ENCODE measurements at places on chromosomes 1 and 21. TPM values are rescaled to one million over a fixed set of nuclear protein-coding genes. Genes with fewer than 3 reads are reported as not detected.

The KCNT2 gene
- not detected for total RNA-seq

The TRAF5 gene
- total RNA-seq, result 82.2 TPM

GRCh38 chr21:38293765-38294164 lies 37.0 kb downstream of the KCNJ15 start:
- H3K36me3 ChIP-seq, result peaks cover 1% of the 10 kb centered on the region
- peaks cover 6% of the 10 kb centered on the region for H3K4me1 ChIP-seq
- DNase-seq, result no peak

- no peak overlapping the region for H3K4me3 ChIP-seq
- DNase-seq, result peak; percentile 15
- H3K27ac ChIP-seq, result no peak overlapping the region
These were observed 120.2 kb downstream of the DMRTB1 start for GRCh38 chr1:53579221-53580008.

The FCRL2 gene
- not detected for total RNA-seq

DNA sequence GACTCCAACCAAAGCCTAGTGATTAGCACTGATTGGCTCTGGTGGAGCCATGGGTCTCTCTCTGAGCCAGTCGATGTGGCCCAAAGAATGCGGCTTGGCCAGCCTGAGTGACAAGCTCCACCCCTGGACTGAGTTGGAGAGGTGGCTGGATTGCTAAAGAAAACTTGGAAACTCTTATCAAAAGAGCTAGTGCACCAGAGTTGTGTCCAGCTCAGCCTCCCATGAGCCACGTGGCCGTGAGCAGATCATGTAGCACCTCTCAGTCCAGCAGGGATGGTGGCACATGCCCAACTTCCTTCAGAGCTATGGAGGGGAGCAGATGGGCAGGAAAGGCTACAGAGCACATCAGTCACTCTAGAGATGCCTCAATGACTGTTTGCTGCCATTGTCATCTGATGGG lies 142.8 kb upstream of the VAMP3 start:
- peaks cover 2% of the 10 kb centered on the region for H3K27me3 ChIP-seq
- H3K36me3 ChIP-seq, result no peaks in the 10 kb centered on the region
- H3K27ac ChIP-seq, result no peak overlapping the region

The TRIM17 gene
- total RNA-seq, result 3.4 TPM

DNA sequence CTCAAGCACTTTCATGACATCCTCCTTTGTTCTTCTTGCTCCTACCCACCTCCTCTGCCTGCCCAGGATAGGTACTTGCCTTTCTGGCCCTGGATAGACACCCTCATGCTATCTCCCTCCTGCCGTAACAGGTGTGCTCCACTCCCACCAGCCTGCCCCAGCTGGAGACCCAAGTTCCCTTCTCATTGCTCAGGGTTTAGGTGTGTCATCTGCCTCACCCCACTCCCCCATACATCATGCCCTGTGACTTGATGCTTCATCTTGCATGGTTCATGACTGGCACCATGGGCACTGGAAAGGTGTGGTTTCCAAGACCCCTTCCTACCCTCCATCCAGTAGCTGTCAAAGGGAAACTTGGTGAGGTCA lies 5.9 kb downstream of the RHEX start:
- H3K4me3 ChIP-seq, result no peak overlapping the region
- H3K27me3 ChIP-seq, result peaks cover 26% of the 10 kb centered on the region
- H3K4me1 ChIP-seq, result no peaks in the 10 kb centered on the region
- H3K36me3 ChIP-seq, result no peaks in the 10 kb centered on the region
- DNase-seq, result no peak

DNA sequence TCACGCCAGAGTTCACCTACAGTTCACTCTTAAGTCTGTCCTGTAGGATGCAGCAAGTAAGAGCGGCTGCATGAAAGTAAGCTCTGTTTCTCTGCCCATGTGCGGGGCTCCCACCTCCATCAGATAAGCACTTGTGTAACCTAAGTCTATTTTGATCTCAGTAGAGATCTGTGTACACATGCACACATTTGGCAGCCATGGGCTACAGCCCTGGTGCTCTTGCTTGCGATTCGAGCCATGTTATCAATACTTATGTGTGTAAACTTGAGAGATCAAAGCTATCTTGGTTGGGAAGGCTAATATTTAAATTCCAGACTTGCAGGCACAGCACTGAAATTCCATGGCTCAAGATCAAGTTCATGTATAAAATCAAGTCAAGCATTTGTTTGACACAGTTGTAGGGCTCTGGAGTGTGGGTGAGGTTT lies 244.7 kb upstream of the FGGY start:
- peaks cover 7% of the 10 kb centered on the region for H3K4me1 ChIP-seq
- no peak overlapping the region for H3K27ac ChIP-seq
- no peak overlapping the region for H3K4me3 ChIP-seq
- H3K27me3 ChIP-seq, result no peaks in the 10 kb centered on the region
- H3K36me3 ChIP-seq, result peaks cover 10% of the 10 kb centered on the region

DNA sequence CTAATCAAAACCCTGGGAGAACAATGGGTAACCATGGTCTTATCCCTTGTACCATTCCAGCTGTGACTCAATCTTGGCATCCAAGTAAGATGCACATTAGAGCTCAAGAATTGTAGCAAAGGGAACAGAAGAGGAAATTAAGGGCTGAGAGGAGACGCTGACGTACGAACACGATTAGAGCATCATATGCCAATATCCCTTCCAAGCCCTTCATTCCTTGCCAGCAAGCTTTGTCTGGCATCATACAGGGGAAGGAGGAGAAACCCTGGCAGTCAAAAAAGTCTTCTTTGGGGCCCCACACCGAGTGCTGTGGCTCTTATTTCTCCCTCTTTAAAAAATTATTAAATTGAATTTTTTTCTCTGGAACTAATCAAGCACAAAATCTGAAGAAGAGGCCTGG lies 120.9 kb downstream of the ASTN1 start:
- no peaks in the 10 kb centered on the region for H3K4me1 ChIP-seq
- H3K36me3 ChIP-seq, result no peaks in the 10 kb centered on the region
- H3K27me3 ChIP-seq, result no peaks in the 10 kb centered on the region
- H3K4me3 ChIP-seq, result no peak overlapping the region

DNA sequence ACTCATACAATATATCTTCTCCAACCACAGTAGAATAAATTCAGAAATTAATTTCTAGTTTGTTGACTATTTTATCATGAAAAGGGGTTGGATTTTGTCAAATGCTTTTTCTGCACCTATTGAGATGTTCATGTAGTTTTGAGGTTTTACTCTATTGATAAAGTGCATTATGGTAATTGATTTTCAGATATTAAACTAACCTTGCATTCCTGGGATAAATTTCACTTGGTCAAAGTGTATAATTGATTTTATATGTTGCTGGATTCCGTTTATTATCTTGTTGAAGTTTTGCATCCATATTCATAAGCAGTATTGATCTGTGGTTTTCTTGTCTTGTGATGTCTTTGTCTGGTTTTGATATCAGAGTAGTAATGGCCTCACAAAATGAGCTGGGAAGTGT lies 34.4 kb upstream of the HYI start:
- H3K4me3 ChIP-seq, result no peak overlapping the region
- H3K27ac ChIP-seq, result no peak overlapping the region
- H3K4me1 ChIP-seq, result no peaks in the 10 kb centered on the region
- DNase-seq, result no peak
- peaks cover 7% of the 10 kb centered on the region for H3K27me3 ChIP-seq
- peaks cover 9% of the 10 kb centered on the region for H3K36me3 ChIP-seq

GRCh38 chr1:111032295-111032897 lies 68.7 kb upstream of the LRIF1 start:
- no peak for DNase-seq
- H3K4me3 ChIP-seq, result no peak overlapping the region
- peaks cover 2% of the 10 kb centered on the region for H3K4me1 ChIP-seq
- no peak overlapping the region for H3K27ac ChIP-seq
- no peaks in the 10 kb centered on the region for H3K36me3 ChIP-seq
- peaks cover 8% of the 10 kb centered on the region for H3K27me3 ChIP-seq

The HTR6 gene
- not detected for total RNA-seq

DNA sequence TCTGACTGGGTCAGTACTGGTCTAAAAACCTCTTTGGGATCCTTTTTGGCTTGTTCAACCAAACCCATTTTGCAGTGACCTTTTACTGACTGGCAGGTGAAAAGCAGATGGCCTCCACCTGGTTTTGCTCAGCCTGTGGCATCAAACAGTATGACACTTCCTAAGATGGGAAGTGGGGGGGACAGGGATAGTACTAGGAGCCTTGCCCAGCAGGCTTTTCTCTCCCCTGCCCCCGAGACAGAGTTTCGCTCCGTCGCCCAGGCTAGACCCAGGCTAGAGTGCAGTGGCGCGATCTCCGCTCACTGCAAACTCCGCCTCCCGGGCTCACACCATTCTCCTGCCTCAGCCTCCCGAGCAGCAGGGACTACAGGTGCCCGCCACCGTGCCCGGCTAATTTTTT lies 18.3 kb downstream of the INTS3 start:
- H3K27ac ChIP-seq, result no peak overlapping the region
- peaks cover 21% of the 10 kb centered on the region for H3K36me3 ChIP-seq
- H3K27me3 ChIP-seq, result no peaks in the 10 kb centered on the region
- H3K4me1 ChIP-seq, result peaks cover 7% of the 10 kb centered on the region
- DNase-seq, result no peak

DNA sequence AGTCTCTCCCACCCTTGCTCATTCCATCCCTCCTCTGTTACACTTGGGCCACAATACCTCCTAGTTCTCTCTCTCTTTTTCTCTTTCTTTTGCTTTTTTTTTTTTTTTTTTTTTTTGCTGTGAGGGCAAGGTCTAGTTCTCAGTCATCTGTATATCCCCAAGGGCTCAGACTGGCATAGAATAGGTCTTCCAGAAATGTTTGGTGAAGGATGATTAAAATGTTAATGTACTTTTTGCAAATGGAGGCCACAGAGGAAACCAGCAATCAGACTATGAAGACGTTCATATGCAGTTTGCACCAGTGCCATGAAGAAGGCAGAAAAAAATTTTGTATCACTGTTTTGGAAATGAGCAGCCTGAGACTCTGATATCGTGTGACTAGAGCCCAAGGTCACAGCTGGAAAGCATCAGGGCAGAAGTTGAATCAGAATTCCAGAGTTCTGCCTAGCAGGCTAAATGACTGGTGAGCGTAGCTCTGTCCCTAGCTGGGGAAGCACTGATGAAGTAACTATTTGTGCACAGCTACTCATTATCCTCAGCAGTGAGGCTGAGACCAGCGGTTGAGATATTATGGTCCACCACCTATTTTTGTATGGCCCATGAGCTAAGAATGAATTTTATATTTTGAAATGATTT lies 186.5 kb downstream of the TGFBR3 start:
- H3K4me3 ChIP-seq, result no peak overlapping the region
- H3K36me3 ChIP-seq, result peaks cover 20% of the 10 kb centered on the region
- no peak for DNase-seq
- H3K27me3 ChIP-seq, result peaks cover 3% of the 10 kb centered on the region

- H3K4me1 ChIP-seq, result no peaks in the 10 kb centered on the region
- H3K27ac ChIP-seq, result no peak overlapping the region
- no peak overlapping the region for H3K4me3 ChIP-seq
- no peaks in the 10 kb centered on the region for H3K36me3 ChIP-seq
These were observed 43.2 kb downstream of the KIF26B start for GRCh38 chr1:245197911-245198379.

DNA sequence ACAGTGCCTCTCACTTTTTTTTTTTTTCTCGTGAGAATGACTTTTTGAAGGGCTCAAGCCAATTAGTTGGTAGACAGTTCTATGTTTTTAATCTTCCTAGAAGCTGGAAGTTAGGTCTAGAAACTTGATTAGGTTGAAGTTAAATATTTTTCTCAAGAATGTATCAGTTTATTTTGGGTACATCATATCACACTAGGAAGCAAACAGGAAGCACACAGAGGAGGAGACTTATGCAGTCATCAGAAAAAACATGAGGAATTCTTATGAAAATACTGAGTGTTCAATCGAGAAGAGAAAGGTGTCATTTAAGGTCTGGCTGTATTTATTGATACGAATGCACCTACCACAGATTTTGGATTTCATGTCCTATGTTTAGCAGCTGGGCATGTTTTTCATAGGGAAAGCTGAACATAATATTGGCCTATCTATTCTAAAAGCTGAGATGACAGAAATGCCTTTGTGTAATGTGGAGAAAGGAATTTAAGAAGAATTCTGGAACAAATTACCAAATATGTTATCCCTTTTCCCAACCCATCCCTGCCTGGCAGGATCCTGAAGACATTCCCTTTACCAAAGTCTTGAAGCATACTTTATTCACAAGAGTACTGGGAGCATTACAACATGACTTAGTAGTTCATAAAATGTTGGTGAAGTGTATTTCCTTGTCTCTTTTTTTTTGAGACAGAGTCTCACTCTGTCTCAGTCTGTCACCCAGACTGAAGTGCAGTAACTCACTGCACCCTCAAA lies 17.5 kb upstream of the ZFP69B start:
- no peak for DNase-seq
- no peaks in the 10 kb centered on the region for H3K27me3 ChIP-seq
- no peak overlapping the region for H3K4me3 ChIP-seq
- no peaks in the 10 kb centered on the region for H3K4me1 ChIP-seq
- H3K36me3 ChIP-seq, result peaks cover 37% of the 10 kb centered on the region

DNA sequence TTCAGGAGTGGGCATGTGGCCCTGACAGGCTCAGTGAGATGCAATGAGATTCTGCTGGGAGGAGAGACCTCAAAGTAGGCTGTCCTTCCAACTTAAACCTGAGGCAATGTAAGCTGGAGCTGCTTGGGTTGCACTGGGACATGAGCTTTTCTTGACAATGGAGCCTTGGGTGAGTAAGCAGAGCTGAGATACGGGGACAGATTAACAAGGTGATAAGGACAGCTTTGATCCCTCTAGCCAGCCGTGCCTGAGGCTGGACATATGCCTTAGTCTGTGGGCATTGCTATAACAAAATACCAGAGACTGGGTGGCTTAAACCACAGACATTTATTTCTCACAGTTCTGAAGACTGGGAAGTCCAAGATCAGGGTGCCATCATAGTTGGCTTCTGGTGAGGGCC lies 18.3 kb upstream of the NGF start:
- peaks cover 2% of the 10 kb centered on the region for H3K4me1 ChIP-seq
- H3K4me3 ChIP-seq, result no peak overlapping the region
- no peaks in the 10 kb centered on the region for H3K27me3 ChIP-seq
- no peak overlapping the region for H3K27ac ChIP-seq

The ZCCHC17 gene
- 24.4 TPM for total RNA-seq

The SLC45A3 gene
- 0.17 TPM for total RNA-seq

DNA sequence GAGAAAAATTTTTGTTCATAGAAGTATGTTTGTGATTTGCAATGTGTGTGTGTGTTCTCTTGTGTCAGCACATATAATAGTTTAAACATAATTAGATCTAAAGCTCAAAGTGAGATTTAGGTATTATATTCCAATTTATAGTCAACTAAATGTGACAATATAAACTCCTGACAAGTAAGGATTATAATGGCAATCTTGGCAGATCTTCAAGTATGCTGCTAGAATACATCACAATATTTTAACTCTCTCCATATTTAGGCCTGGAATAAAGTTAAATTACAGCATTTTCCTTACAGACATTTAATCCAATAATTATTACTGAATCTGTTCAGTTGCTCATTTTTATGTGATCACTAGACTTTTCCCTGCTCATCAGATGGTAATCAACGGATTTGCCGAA lies 65.8 kb downstream of the LYPLAL1 start:
- no peak overlapping the region for H3K27ac ChIP-seq
- no peak overlapping the region for H3K4me3 ChIP-seq
- H3K27me3 ChIP-seq, result no peaks in the 10 kb centered on the region
- no peaks in the 10 kb centered on the region for H3K36me3 ChIP-seq

GRCh38 chr21:35538386-35538785 lies 489.3 kb upstream of the RUNX1 start:
- no peak for DNase-seq
- no peaks in the 10 kb centered on the region for H3K27me3 ChIP-seq
- no peak overlapping the region for H3K4me3 ChIP-seq

GRCh38 chr1:207972337-207972736 lies 61.4 kb upstream of the CD34 start:
- no peak for DNase-seq
- H3K4me1 ChIP-seq, result no peaks in the 10 kb centered on the region
- no peak overlapping the region for H3K4me3 ChIP-seq
- no peaks in the 10 kb centered on the region for H3K36me3 ChIP-seq
- H3K27me3 ChIP-seq, result peaks cover 36% of the 10 kb centered on the region
- H3K27ac ChIP-seq, result no peak overlapping the region

All from activated naive CD8-positive, alpha-beta T cell treated with anti-CD3 and anti-CD28 coated beads, Interleukin-2, amount 10 ng/mL, durations not matched to agents 7 days and 5 days (primary cell).